T-helper 9 cell (primary cell): ENCODE measurements at places on chromosomes 3 and 15.

GRCh38 chr3:42582474-42583070 lies 805 bp upstream of the SEC22C start:
- no peak for DNase-seq

DNA sequence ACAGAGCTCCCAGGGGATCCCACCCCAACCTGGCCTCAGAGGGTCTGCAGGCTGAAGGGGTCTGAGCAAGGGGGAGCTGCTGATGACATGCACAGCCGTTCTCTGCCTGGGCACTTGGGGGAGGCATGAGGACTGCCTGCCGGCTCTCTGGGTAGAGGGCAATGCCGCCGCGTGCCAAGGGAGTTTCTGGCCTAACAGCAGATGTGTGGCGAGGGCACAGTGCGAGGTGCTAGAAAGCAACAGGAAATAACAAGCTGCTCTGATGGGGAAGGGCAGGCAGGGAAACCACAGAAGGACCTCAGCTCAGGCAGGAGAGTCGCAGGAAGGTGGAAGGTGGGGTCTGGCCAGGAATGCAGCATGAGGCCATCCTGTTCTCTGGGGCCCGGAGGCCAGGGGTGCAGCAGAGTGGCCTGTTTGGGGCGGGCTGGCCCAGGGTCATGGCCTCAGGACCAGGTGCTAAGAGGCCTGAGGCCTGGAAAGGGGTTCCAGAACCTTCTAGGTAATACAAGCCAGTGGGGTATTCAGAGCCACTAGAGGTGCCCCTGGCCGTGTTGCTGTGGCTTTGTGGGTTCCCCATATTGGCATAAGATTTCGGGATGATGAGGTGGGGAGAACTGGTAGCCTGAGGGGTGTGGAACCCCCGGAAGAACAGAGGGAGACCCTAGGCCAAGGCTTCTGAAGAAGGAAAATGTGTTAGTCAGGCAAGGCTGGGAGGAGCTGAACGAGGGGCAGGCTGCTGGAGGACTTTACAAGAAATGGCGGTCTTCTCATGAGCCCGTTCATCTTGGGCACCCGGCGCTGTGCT lies 41.2 kb downstream of the RGMA start:
- peak; percentile 26 for DNase-seq

DNA sequence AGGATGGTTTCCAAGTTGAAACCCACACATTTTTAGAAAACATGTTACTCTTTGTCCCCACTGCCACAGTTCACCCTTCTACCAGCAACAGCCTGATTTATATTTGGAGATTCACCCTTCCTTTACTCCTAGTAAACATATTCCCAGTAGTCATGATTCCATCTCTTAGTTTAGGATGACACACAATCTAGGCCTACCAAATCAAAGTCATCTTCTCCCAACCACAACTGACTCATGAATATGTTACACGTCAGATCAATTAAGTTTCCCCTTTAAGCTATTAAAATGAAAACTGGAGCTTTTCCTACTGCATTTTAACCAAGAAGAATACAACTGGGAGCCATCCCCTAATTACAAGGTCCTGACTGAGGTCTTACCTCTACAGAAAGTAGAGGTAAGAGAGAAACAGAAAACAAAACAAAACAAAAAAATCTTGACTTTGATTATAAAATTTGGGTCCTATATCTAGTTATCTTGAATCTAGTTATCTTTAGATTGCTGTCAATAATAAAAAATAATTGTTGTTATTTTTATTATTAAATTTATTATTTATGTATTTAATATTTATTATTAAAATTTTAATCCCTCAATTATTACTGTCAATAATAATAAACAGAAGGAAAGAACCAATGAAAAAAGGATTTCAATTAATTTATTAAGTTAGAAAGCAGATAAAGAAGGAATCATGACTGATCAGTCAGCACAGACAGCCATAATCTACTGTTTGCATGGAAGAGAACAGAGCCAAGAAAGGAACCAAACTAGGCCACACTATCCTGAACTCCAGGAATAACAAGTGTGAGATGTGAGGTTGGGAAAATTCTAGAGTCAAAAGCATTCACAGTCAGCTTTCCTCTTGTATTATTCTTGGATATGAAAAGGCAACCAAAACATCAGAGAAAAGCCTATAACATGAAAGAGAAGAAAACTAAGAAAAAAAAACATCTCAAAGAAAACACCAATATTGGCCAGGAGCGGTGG lies 12.5 kb downstream of the DPH6 start:
- no peak for DNase-seq

DNA sequence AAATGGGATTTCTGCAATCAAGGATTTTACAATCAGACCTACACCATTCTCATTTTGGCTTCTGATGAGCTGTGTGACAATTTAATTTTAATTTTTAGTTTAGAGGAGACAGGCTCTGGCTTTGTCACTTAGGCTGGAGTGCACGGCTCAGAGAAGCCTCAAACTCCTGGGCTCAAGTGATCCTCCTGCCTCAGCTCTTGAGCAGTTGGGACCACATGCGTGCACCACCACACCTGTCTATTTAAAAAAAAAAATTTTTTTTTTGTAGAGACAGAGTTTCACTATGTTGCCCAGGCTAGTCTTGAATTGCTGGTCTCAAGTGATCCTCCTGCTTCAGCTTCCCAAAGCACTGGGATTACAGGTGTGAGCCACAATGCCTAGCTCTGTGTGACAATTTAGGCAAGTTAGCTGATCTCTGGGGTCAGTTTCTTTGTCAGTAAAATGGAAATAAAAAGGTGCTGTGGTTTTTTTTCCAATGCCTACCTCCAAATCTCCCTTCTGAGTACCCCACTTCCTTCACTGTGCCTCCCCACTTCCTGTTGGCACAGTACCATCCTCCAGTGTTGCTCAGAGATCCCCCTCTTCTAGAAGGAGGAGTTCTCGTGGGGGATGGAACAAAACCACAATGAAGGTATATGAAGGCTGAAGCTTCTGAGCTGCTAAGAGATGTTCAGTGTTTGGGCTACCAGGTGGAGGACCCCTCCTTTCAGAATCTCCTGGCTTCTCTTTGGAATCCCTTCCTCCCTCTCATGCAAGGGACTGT lies 54.1 kb upstream of the GSK3B start:
- DNase-seq = no peak

DNA sequence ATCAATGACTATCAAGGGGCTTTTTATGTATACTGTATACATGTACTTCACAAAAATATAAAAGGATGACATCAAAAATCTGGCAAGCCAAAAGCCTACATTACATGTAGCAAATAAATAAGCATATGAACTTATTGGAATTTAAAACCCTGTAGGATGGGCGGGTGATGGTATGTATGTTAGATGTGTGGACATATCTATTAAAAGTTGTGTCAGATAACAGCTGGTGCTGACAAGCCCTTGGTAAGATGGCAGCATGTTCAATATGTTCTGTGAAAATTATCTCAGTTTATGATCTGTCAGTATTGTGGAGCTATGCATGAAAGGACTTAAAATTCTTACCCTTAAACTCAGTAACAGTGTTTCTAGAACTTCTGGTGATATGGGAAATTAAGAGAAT lies 20.1 kb downstream of the CTNNB1 start:
- DNase-seq = no peak

GRCh38 chr3:171765511-171765887 lies 44.8 kb downstream of the PLD1 start:
- DNase-seq = no peak

- no peak for DNase-seq
Measured at GRCh38 chr3:59685432-59685831, 635.6 kb upstream of the CFAP20DC start.

DNA sequence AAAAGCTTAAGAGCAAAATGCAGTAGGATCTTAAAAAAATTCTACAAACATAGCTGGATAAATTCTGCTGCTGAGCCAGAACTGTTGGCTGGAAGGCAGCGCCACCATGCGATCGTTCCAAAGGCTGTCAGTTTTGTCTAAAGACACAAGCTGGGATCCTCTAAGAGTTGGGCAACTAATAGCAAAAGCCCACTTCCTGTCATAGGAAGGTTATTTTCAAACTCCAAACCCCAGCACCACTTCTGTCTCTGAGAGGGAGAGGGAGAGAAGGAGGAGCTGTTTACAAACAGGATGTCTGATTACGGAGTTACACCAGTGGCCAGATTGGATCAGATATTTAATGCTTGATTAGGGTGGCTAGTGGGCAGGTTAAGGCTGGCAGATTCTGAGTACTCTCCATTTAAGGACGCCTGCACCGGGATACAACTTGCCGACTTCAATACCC lies 44.0 kb downstream of the EIF4E3 start:
- no peak for DNase-seq

GRCh38 chr15:40463886-40464545 lies 6.8 kb upstream of the CHST14 start:
- no peak for DNase-seq

DNA sequence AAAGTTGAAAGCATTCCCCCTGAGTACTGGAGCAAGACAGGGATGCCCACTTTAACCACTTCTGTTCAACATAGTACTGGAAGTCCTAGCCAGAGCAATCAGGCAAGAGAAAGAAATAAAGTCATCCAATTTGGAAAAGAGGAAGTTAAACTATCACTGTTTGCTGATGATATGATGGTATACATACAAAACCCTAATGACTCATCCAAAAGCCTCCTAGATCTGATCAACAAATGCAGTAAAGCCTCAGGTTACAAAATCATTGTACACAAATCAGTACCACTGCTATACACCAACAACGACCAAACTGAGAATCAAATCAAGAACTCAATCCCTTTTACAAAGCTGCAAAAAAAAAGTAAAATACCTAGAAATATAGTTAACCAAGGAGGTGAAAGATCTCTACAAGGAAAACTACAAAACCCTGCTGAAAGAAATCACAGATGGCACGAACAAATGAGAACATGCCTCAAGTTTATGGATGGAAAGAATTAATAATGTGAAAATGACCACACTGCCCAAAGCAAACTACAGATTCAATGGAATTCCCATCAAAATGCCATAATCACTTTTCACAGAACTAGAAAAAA lies 40.3 kb downstream of the RPL39L start:
- DNase-seq = no peak

DNA sequence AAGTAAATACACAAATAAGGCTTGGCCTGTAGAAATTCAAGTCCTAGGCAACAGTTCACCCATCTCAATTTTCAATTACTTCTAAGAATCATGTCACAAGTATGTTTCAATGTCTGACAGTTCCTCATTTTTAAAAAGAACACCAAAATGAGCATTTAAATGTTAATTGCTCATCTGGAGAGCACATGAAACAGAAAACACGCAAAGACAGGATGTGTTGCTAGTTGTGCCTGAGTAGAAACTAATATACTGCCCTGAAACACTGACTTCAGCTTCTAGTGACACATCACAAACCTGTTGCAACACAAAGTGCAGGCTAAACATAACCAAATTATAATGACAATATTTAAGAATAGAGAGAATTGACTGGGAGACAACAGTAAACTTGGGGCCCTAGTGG lies 167.3 kb upstream of the THBS1 start:
- DNase-seq = no peak

DNA sequence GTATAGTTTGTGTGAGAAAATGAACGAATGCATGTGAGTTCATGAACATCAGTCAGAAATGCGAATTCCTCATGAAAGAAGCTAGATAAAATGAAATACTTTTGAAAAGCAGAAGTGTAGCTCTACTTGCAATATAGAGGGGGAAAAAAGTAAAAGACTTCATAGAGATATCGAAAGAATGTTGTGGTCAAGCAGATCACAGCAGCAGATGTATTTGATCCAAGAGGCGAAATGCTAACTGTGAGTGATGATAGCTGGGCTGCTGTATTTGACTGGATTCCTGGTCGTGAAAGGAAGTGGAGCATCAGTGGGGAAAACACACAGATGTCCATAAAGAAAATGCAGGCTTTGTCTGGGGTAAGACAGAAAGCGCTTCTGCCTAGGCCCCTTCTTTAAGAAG lies 112.4 kb downstream of the ADAMTSL3 start:
- no peak for DNase-seq

GRCh38 chr3:4063916-4064574 lies 239.1 kb upstream of the SETMAR start:
- no peak for DNase-seq

GRCh38 chr15:72141171-72142084 lies 23.2 kb downstream of the SENP8 start:
- DNase-seq = no peak

GRCh38 chr3:109851854-109852253 lies 514.5 kb upstream of the DPPA4 start:
- DNase-seq = no peak

DNA sequence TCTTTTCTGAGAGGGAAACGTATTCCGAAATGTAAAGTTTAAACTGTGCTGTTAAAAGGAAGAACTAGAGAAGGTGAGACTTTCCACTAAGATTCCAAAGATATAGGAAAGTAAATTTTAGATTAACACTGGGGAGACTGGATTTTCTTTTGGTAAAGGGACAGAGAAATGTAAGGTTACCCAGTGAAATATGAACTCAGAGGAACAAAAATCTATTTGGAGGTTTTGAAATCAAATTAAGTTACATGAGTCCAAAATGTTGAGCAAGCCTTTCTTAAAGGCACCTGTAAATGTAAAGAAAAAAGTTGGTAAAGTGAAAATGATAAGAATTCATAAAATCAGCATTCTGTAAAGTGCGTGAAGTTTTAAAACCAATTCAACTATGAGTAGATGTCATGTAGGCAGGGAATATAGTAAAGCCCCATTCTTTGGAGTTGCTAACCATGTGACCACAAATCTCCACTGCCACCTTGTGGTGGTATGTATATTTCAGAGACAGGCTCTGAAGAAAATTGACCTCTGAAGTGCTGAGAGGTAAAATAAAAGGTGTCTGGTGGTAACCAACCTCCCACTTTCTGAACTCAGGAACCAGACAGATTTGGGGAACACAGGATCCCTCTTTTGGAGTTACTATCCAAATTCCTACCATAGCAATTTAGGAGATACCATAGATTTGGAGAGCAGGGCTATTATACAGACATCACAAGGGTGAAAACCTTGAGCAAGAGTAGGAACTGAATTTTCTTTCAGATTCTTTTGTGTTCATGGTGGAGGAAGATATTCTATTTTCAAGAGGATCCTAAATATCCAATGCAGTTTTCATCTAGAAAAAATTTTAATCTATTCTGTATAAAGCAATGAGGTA lies 215.3 kb downstream of the ROBO2 start:
- DNase-seq = no peak

DNA sequence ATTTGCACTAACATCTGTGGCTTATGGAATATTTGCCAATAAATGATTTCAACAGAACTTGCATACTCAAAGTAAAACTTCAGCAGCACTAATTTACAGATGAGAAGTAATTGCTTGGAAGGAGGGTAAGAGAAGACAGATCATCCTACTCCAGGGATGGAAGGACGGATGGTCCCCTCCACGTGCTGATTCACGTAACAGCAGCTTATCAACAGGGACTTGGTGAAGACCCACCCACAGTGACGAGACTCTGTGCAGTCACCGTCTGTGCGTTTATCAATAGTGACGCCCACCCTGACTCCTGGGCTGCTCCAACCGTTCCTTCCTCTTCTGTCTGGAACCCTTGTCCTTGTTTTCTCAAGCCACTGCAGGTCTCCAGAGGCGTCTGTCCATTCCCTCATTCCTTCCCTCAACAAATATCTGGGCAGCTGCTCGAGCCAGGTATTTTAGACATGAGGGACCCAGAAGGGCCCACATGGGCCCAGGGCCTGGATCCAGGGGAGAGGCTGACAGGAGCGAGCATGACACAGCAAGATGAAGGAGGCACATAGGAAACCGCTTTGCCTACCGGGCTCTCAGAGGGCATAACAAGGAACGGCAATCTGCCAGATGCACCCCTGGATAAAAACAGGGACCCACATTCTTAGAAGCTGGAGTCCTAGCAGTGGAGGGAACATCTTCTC lies 33.3 kb downstream of the PCSK6 start:
- no peak for DNase-seq
